Foreskin keratinocyte (primary cell): ENCODE measurements at places on chromosomes 4 and X. TPM values are rescaled to one million over a fixed set of nuclear protein-coding genes. Genes with fewer than 3 reads are reported as not detected.

Gene ZNF141
- polyA plus RNA-seq, result 0.86 and 1.1 TPM in 2 replicates

Gene DYNLT3
- 14.2 and 15.0 TPM in 2 replicates for polyA plus RNA-seq

Gene DDX53
- not detected in 2 replicates for polyA plus RNA-seq

Gene C4orf51
- not detected in 2 replicates for polyA plus RNA-seq

Gene FRMD7
- polyA plus RNA-seq, result not detected in 2 replicates
